Muscle of back (tissue), 13 donors: ENCODE measurements at places on chromosomes 6 and 20. TPM values are rescaled to one million over a fixed set of nuclear protein-coding genes. Genes with fewer than 3 reads are reported as not detected.

Gene TFAP2C
- 0.22 TPM for polyA plus RNA-seq

DNA sequence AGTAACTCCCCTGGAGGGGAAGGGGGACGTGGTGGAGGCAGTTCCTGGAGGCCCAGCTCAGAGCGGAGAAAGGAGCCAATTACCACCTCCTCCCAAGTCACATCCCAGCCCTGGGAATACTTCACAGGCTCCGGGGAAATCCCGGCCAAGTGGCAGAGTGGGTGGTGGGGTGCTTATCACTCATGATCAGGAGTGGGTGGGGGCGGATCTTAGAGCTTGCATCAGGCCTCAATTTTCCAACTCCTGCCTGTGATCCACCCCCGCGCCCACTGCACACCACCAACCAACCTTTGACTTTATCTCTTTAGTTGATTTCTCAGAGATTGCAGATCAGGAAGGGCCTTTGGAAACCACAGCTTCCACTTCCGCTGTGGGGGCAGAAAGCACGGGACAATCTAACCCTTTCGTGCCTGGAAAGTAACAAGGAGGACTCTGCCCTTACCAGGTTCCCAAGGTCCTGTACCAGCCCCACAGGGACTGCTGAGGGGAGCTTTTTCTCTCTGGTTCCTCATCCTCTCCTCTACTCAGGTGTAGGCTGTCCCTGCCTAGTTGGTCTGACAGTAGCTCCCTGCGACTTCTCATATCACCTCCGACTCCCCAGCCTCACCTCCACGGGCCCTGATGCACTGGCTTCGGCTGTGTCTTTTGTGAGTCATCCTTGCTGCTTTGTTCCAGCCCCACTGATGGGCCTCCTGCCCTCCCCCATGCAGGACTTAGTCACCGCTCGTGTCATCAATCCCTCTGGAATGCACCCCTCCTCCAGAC is 24.9 kb upstream of the IER3 start:
- peak; percentile 90 for DNase-seq

Gene B3GALT4
- polyA plus RNA-seq: 1.4 TPM

- no peak for DNase-seq
Observed at GRCh38 chr6:148682990-148683389, 63.8 kb upstream of the UST start.

DNA sequence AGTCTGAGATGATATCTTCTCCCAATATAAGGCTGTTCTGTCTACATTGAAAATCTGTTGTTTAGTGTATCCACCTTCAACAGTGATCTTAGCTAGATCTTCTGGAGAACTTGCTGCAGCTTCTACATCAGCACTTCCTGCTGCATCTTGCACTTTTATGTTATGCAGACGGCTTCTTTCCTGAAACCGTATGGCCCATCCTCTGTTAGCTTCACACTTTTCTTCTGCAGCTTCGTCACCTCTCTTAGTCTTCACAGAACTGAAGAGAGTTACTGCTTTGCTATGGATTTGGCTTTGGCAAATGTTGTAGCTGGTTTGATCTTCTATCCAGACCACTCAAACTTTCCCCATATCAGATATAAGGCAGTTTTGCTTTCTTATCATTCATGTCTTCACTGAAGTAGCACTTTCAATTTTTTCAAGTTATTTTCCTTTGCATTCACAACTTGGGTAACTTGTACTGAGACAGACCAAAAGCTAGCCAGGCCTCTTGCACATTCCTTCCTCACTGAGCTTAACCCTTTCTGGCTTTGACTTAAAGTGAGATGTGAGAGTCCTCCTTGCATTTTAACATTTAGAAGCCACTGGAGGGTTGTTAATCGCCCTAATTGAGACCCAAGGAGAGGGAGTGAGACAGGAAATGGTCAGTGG is 110.1 kb downstream of the PREP start:
- no peak for DNase-seq

Gene ISM1
- polyA plus RNA-seq: 1.2 TPM

- DNase-seq: peak; percentile 37
Observed at GRCh38 chr6:98092331-98092730, 742.0 kb upstream of the POU3F2 start.

DNA sequence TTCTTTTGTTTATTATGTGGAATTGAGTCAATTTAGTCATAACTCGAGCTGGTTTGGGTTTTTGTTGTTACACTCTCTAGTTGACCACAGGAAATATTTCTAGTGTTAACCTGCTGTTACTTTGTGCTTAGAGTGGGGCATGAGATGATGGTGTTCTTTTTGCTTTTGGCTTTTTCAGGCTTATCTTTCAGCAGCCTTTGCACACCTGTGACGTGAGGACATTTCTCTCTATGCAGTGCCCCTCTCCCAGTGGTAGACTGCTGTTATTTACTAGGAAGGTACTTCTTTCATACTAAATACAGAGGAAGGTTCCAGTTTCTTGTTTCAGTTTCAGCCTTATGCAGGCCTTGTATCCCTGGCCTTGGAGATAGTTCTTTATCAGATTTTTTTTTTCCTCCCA is 766.8 kb upstream of the MAN1A1 start:
- no peak for DNase-seq
